Esophagus squamous epithelium (tissue), 5 donors: ENCODE measurements at places on chromosomes 7 and 10. TPM values are rescaled to one million over a fixed set of nuclear protein-coding genes. Genes with fewer than 3 reads are reported as not detected.

The UCMA gene
- not detected for total RNA-seq

The GRID2IP gene
- 0.38 TPM for total RNA-seq

The SFRP5 gene
- total RNA-seq = 0.70 TPM

The IGFBP1 gene
- not detected for total RNA-seq

The GNAT3 gene
- not detected for total RNA-seq

The DGKI gene
- total RNA-seq = 1.0 TPM

The RALA gene
- 39.2 TPM for total RNA-seq

The LIPF gene
- total RNA-seq = not detected

- DNase-seq = no peak
These were observed 47.6 kb downstream of the ICA1 start for GRCh38 chr7:8214244-8214824.

- DNase-seq = no peak
These were observed 160.6 kb downstream of the FGFR2 start for GRCh38 chr10:121437596-121437995.

DNA sequence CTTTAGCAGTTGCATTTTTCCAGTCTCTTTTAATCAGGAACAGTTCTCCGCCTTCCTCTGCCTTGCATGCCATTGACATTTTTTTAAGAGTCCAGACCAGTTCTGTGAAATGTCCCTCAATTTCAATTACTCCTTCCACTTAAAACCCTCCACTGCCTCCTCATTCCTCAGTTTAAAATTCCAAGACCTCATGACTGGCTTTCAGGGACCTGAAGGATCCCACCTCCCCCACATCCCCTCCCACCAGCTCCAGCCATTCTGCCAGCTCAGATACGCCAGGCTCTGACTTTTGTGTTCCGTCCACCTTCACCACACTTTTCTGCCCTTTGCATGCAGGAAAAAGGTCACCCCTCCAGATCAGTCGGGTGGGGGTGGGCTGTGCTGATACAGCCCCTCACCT, 8.7 kb downstream of the TNRC18 start:
- DNase-seq = no peak

DNA sequence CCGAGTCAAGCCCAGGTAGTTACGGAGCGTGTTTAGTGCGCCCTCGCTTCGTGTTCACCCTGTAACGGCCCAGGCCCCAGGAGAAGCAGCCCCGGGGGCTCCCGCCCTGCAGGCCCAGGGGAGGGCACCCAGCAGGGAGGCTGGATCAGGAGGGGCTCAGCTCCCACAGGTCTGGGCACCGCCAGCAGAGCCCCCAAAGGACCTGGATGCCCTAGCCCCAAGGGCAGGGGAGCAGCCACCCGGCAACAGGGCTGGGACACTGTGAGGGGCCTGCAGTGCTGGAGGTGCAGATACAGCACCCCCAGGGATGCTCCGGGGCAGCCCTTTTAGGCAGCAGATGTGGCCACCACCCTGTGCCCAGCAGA, 35.2 kb downstream of the PWWP2B start:
- DNase-seq = no peak

- DNase-seq = no peak
These were observed 274.9 kb upstream of the GALNT17 start for GRCh38 chr7:70856901-70857630.

DNA sequence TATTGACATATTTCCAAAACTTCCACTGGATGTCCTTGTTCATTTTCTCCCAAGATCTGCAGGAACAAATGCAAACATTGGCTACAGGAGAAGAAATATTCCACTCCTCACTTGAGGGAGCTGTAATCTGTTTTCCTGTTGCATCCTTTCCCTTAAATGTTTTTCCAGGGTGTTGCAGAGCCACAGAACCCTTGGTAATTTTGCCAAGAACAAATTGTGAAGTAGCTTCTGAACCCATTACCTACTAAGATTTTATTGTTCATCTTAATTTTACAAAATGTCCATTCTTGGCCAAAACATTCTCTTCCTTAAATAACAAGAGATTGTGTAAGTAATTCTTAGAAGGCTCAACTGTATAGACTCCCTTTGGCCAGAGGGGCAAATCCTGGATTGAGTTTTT, 177.0 kb downstream of the GNAT3 start:
- DNase-seq = no peak

DNA sequence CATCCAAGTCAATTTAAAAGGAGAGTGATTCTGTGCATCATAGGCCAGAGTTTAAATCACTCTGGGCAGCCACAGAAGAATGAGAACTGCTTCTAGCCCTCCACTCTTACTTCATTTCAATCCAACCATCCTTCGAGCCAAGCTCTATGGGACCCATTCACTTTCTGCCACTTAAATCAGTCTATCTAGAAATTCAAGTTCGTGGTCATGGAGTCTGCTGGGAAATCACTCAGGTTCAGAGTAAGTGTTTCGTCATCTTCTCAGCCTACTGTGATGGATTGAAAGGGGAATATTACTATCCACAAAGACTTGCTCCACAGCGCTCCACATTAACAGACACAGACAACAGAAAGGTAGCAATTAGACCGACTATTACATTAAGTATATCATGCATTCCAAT, 4.6 kb downstream of the DCLRE1C start:
- no peak for DNase-seq

DNA sequence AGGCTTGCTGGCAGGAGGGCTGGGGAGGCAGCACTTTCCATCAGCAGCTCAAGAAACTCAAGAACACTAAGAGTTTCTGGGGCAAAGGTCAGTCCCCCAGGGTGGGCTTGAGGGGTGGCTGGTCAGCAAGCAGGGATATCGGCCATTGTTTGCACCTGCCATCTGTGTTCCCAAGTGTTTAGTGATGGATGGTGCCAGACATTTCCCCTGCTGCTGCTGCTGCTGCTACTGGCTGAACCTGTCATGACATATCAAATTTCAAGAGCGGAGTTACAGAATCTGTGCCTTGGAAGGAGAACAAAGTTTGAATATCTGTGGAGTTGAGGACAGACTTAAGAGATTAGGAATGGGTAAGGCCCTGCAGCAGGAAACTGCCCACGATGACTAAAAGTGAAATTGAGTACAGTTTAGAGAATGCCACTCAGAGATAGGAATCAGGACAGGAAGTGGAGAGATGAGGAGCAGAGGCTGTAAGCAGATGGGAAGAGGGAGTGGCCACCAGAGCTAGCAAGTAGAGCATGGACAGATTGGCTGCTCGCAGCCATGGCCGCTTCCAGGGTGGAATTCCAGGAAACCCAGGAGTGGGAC, 39.2 kb upstream of the PPP1R3C start:
- no peak for DNase-seq

GRCh38 chr7:79176859-79177477, 276.5 kb downstream of the MAGI2 start:
- no peak for DNase-seq

- DNase-seq = no peak
These were observed 6.9 kb downstream of the ATP5MF start for GRCh38 chr7:99459087-99459486.

DNA sequence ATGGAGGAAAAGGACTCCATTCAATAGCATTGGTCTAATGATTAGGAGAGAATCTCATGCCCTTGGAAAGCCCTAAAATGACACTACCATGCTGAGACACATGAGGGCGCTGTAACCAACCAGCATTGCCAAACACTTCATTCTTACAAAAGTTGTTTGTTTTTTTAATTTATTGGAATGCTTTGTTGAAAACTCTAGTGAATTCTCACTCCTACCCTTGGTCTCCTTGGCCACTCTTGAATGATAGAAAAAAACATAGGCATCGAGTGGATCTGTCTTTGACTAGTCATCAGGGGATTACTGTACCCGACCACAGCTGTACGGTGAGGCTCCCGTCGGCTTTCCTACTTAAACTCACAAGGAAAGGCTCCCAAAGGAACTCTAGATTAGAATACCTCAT, 29.3 kb upstream of the ADD3 start:
- no peak for DNase-seq

GRCh38 chr10:21797533-21797932, 206.0 kb downstream of the DNAJC1 start:
- DNase-seq = no peak
